ENCODE measurements at places on chromosomes 13 and 19. TPM values are rescaled to one million over a fixed set of nuclear protein-coding genes. Genes with fewer than 3 reads are reported as not detected.

ATP12A gene
- total RNA-seq: 0.14 TPM

NLRP11 gene
- total RNA-seq: 2.4 TPM

DNA sequence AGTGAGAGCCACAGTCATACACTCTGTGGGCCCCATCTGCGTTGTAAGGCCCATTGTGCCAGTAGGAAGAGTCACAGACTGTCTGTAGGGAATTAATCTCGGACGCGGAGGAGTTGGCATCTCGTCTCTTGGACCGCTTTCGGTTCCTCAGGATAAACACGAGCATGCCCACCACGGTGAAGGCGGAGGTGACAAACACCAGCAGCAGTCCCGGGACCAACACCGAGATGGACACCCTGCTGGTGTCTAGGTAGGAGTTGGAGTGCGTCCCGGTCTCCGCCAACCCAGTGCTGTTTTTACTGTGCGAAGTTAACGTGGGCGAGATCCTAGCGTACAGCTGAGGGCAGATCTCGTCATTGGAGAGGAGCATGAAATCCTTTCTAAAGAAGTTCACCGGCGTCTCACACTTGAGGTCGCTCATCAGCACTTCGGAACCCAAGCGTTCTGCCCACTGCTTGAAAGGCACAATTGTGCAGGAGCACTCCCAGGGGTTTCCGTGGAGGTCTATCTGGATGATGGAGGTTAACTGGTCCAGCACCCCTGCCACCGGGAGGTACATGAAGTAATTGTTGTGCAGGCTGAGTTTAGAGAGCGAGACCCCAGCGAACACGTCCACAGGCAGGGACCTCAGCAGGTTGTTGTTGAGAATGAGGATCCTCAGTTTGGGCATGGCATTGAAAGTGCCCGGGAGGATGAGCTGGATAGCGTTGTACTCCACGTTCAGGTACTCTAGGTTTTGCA lies 2.7 kb downstream of the SLITRK1 start:
- DNase-seq: no peak

DNA sequence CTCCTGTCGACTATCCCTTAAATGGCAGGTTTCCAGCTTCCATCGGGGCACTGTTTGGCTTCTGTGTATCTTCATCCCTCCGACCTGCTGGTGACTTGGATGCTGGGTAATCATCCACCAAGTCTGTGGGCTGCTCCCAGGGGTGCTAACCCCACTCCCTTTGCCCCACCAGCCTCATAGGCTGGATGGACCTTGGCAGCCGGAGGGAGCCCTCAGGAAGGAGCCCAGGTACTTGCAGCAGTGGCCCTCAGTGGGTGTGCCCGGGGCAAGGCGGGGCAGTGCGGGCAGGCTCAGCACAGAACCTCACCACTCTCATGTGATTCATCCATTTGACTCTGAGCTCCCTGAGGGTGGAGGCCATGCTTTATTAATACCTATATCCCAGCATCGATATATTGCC lies 27.4 kb upstream of the TUBGCP3 start:
- DNase-seq: no peak

- no peak for DNase-seq
Measured at GRCh38 chr19:46728693-46729339, 11.9 kb upstream of the PRKD2 start.

- DNase-seq: no peak
Measured at GRCh38 chr13:79645569-79645968, 164.6 kb downstream of the NDFIP2 start.

GRCh38 chr13:110624766-110625756 lies 9.7 kb downstream of the NAXD start:
- no peak for DNase-seq

- peak; percentile 43 for DNase-seq
Measured at GRCh38 chr19:46478356-46478986, 7.1 kb upstream of the PNMA8A start.

- DNase-seq: peak; percentile 8
Measured at GRCh38 chr13:73000027-73000674, 58.7 kb upstream of the KLF5 start.
